ENCODE measurements at places on chromosomes 16 and 17.

GRCh38 chr17:65121368-65121767, 15.8 kb upstream of the RGS9 start:
- no peak for DNase-seq

- no peak for DNase-seq
Observed at GRCh38 chr17:82836823-82837357, 2.9 kb downstream of the ZNF750 start.

- DNase-seq: no peak
Observed at GRCh38 chr17:20315821-20316220, 151.5 kb downstream of the LGALS9B start.

DNA sequence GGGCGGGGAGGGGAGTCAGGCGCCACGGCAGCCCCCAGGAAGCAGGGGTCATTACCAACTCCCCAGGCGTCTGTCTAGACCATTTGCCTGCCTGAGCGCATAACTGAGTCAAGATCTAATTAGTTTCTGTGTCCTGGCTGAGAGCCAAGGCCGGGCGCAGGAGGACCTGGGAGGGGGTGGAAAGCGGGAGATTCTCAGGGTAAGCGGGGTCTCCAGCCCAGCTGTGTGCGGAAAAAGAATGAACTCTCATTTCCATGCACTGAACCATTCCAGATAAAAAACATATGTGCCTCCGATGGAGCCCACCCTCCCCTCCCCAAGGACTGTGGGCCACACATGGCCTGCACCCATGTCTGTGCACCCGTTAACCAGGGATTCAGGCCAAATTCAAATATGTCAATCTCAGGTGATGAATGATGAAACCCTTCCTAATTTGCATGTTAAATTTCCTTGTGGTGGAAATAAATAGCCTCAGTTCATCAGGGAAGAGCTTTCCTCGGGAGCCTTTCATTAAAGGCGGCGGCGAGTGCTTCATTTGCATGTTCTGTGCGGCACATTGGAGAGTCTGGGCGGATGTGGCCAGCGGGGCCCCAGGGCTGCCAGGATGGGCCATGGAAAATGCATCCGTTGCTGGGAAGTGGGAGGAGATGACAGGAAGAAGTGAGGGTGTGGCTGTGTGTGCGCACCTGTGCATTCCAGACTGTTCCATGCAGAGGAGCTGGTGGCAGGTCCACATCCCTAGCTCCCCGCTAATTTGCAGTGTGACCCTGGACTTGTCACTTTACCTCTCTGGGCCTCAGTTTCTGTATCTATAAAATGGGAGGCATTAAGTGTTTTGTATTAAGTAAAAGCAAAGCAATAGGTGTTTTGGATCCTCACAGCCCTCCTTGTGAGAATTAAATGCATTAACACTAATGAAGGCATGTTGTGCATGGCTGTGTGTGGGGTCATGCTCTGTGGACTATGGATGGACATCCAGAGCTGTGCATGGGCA, 151.1 kb downstream of the SDK2 start:
- DNase-seq: peak; percentile 90

DNA sequence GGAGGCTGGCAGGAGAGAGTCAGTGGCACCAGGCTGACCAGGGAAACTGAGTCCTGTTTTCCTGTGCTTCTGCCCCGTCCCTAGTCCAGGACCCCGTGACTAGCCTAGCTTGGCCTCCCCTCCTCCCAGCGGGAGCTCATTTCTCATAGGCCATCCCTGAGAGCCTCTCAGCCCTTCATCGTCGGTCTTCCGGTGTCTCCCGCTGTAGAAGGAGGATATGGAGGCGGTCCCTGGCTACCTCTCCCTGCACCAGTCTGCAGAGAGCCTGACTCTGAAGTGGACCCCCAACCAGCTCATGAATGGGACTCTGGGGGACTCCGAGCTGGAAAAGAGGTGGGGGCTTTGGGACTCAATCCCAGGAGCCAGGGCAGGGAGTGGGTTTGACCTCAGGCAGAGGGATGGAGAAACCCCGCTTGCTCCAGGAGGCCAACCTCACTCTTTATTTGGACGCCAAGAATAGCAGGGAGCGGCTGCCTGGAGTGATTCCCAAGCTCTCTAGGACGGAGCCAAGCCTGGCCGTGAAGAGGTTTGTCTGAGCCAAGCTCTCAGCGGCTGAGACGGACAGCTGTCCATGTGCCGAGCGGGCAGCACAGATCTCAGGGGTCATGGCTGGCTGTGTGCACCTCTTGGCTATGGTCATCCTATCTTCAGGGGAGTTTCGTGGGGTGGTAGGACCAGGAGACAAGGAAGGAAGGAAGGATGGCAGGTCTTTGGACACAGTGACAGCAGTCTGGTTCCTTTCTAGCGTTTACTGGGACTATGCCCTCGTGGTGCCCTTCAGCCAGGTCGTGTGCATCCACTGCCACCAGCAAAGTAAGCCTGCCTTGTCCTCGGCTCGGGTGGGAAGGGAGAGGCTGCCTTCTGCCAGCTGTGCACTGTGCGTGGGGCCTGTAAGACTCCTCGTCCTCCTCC, 26.8 kb downstream of the SGSM2 start:
- no peak for DNase-seq

- peak; percentile 78 for DNase-seq
Observed at GRCh38 chr17:29115961-29116803, 64.0 kb downstream of the MYO18A start.

DNA sequence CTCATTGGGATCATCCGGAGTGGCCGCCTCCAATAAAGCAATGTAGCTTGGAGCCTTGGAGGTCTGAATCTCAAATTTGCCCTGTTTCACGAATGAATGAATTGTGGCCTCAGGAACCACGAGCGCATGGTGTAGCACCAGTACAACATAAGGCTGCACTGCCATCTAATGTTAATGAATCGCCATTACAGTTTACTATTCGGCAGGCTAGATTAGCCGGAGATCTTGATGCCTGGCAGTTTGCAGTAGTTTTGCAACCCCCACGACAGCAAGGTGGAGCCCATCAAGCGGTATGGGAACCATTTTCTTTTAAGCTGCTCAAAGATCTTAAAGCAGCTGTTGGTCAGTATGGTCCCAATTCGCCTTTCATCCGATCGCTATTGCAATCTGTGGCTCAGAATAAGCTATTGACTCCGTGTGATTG, 18.8 kb downstream of the ALOX15B start:
- DNase-seq: peak; percentile 81

DNA sequence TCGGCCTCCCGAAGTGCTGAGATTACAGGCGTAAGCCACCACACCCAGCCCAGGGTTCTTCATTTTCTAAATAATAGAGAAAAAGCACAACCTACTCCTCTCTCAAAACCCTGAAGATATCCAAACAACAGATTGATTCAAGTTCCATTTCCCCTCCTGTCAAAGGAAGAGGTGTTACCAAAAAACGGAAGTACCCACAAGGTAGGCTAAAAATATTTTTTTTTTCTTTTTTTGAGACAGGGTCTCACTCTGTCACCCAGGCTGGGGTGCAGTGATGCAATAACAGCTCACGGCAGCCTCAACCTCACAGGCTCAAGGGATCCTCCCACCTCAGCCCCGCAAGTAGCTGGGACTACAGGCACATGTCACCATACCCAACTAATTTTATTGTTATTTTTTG, 18.9 kb downstream of the UTP6 start:
- no peak for DNase-seq

GRCh38 chr16:66427871-66428681, 981 bp downstream of the BEAN1 start:
- DNase-seq: no peak

DNA sequence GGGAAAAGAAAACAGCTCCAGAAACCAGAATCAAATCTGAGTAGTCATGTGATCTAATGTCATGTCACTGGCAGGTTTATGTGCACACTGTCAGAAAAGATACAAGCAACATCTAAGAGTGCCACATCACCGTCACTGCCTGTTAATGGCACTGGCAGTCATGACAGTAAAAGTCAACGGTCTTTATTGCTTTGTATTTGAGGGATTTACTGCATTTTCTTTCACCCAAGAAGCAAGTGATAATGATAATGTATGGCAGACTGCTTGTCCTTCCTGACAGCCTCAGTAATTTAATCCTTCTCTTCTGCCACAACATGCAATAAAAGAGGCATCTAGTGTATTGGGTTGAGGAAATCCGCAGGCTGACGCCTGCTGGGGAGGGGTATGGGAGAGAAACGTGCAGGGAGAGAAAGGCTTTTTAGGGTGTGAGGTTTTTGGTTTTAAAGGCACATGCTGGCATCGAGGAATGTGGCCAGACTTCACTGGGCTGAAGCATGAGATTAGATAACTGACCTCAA, 92.4 kb downstream of the RPGRIP1L start:
- no peak for DNase-seq

DNA sequence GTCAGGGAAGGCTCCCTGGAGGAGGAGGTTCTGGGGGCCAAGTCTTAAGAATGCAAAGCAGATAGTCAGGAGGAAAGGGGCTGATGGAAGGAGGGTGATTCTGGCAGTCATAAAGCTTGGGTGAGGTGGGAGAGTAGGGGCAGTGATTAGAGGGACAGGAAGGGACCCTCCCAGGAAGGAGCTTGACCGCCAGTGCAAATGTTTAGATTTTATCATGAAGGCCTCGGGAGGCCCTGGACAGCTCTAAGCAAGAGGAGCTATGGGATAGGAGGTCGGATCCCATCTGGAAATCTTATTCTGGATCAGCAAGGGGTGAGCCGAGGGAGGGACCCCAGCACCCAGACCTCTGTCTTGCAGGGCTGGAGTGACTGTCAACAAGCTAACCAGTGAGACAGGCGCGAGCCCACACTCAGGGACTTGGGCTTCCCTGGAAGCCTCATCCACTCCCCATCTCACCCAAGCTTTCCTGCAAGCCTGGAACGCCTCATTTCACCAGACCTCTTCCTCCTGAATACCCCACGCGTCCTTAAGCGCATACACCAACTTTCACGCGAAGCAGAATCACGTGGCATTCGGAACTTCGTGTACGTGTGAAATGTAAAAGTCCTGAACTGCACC, 52.0 kb upstream of the CBX4 start:
- DNase-seq: no peak

DNA sequence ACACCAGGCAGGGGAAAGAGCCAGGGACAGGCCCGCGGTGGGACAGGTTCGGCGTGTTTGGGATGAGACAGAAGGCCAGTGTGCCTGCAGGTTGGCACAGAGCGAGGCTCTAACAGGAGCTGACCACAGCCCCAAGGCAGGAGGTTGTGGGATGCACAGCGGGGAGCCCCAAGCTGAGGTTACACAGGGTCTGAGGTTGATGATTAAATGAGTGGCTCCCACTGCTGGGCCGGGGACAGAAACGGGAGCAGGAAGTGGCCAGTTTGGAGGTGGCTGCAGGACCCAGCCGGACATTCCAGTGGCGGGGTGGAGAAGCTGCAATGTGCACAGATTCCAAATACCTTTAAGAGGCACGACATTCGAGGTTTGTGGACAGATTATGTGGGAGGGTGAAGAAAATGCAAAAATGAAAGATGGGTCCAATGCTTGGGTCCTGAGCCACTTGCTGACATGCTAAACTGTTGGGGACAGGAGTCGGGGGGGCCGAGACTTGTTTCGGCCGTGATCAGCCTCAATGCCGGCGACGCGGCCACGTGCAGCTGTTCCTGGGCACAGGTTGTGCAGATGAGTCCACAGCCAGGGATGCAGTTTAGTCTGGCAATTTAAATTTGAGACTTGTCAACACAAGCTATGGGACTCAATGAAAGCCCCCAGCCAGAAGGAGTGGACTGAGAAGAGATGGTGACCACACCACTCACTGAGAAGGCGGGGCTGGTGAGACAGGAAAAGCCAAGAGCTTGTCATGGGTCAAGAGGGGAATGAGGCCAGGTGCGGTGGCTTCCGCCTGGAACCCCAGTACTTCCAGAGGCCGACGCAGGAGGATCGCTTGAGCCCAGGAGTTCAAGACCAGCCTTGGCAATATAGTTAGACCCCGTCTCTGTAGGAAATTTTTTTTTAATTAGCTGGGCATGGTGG, 8.7 kb downstream of the ENPP7 start:
- no peak for DNase-seq

DNA sequence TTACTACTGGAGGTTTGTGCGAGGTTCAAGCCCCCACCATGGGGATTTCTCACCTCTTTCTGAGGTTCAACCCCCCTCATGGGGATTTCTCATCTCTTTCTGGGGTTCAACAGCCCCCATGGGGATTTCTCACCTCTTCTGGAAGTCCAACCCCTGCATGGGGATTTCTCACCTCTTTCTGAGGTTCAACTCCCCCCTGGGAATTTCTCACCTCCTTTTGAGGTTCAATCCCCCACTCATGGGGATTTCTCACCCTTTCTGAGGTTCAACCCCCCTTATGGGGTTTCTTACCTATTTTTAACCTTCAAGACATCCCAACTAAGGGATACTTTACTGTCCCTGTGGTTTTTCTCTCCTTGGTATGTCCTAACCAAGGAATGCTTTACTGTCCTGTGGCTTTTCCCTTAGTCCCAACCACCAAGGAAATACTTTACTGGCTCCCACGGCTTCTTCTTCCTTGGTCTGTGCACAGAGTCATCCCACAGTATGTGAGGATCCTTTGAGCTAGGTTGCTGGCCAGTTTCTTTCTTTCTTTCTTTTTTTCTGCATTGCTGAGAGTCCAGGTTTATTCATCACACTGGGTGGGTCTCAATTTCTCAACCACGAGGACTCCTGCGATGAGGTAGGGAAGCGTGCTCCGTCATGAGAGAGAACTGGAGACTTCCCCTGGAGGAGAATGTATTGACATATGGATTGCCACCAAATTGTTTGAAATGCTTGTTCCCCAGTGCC, 2140.2 kb downstream of the TP53TG3F start:
- no peak for DNase-seq

- DNase-seq: no peak
Observed at GRCh38 chr16:53949715-53950410, 245.9 kb downstream of the FTO start.

DNA sequence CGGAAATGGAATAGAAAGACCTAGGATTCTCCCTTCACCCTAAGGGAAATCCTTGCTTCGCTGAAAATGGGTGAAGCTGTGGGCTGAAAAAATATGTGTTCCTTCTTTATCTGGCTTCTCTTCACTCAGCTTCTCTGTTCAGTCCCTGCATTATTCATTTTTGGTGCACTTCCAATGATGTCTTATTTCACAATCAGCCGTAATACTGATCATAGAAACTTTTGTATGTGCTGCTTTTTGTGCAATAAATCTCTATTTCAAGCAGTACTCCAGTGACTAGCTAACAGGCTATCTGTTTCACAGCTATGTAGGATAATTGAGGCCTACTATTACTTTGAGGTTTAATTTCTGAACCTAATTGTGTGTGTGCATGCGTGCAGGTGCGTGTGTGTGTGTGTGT, 144.6 kb downstream of the FOXL1 start:
- DNase-seq: no peak

DNA sequence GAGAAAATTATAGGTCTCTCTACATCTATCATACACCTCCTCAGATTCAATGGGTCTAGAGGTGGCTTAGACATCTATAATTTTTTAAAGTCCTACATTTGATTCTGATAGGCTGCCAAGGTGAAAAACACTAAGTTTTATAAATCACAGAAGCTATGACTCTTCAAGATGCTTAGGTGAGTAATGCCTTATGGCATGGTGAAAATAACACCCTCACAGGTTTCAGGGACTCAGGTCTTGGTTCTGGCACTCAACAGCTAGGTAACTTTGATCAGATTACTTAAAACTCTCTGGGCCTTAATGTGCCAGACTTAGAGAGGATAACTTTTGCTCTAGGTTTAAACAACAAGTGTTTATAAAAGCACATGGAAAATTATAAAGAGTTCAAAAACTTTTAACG, 2.0 kb upstream of the COX10 start:
- no peak for DNase-seq

- no peak for DNase-seq
Observed at GRCh38 chr16:22732400-22732799, 81.6 kb upstream of the HS3ST2 start.

All from SK-N-DZ (cell line).